ENCODE measurements at places on chromosomes 3 and 15.
A peak's percentile ranks its signal among the peaks of the same experiment; 100 is the strongest.

GRCh38 chr3:42133500-42134298 lies 42.5 kb downstream of the TRAK1 start:
- no peak for DNase-seq

DNA sequence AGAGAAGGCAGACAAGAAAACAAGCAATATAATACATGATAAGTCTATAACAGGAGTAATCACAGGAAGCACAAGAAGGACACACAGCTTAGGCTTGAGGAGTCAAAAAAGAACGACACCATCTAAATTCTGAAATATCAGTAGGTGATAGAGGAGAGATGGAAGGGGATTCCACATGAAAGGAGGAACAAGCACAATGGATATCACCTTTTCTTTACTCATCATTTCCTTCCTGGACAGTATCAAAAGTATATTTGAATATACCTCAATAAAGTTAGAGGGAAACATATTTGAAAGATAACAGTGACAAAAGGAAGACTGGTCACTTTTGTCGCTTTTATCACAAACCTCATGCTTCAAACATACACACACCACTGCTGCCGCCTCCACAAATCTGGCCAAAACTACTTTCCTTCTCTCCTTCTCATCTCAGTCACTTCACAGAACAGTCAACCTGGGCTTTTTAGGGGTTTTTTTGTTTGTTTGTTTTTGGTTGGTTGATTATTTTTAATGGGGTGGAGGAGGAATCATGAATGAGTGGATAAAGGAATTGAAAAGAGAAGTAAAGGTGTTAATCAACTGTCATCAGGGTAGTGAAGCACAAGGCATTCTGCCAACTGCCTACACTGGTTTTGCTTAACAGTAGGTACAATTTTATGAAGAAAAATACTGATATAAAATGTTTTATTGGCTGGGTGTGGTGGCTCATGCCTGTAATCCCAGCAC lies 18.5 kb downstream of the DENND4A start:
- no peak for DNase-seq

GRCh38 chr3:67853520-67853919 lies 199.1 kb upstream of the SUCLG2 start:
- DNase-seq: no peak

GRCh38 chr3:27449530-27450150 lies 34.5 kb downstream of the SLC4A7 start:
- no peak for DNase-seq

GRCh38 chr15:76664895-76665294 lies 240.2 kb downstream of the SCAPER start:
- DNase-seq: no peak

DNA sequence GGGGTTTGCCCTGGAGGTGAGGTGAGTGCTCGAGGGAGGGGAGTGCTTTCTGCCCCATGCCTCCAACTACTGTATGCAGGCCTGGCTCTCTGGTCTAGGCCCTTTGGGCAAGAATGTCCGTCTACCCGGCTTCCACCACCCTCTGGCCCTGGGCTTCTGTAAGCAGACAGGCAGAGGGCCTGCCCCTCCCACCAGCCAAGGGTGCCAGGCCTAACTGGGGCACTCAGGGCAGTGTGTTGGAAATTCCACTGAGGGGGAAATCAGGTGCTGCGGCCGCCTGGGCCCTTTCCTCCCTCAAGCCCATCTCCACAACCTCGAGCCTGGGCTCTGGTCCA lies 9.4 kb downstream of the DLL4 start:
- DNase-seq: no peak

GRCh38 chr15:68464448-68465090 lies 32.6 kb upstream of the ITGA11 start:
- DNase-seq: no peak

GRCh38 chr3:161132391-161132790 lies 27.2 kb upstream of the B3GALNT1 start:
- no peak for DNase-seq

- no peak for DNase-seq
Measured at GRCh38 chr3:69058180-69058946, 6.2 kb upstream of the TMF1 start.

- no peak for DNase-seq
Measured at GRCh38 chr3:30331519-30331918, 274.9 kb upstream of the TGFBR2 start.

DNA sequence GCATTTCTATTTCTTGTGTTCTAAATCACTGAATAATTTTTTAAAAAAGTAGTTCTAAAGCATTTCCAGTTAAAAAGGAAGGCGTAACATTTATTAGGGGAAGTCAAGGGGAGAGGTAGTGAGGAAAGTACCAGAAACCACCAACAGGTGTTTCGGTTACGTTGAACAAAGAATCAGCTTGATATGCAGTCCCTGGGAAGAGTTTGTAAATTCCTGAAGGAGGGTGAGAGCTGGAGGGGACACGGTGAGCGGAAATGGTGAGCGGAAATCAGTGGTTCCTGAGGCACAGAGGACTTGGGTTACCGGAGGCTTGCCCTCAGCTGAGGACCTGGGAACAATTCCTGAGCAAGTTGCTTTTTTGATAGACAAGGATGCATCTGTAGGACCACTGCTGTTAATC lies 17.8 kb downstream of the MAP2K1 start:
- DNase-seq: no peak

- no peak for DNase-seq
Measured at GRCh38 chr3:67610458-67610857, 44.0 kb downstream of the SUCLG2 start.

- DNase-seq: no peak
Measured at GRCh38 chr3:55654123-55654760, 167.1 kb upstream of the WNT5A start.

DNA sequence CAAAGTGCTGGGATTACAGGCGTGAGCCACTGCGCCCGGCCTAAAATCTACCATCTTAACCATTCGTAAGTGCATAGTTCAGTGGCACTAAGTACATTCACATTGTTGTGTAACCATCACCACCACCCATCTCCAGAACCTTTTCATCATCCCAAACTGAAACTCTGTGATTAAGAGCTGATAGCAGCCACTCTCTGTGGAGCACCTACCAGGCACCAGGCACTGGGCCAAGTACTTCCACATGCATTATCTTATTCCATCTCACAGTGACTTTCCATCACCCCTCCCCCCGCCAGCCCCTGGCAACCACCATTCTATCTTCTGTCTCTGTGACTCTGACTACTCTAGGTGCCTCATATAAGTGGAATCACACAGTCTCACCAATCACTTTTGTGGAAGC lies 2.3 kb upstream of the INSYN1 start:
- no peak for DNase-seq

DNA sequence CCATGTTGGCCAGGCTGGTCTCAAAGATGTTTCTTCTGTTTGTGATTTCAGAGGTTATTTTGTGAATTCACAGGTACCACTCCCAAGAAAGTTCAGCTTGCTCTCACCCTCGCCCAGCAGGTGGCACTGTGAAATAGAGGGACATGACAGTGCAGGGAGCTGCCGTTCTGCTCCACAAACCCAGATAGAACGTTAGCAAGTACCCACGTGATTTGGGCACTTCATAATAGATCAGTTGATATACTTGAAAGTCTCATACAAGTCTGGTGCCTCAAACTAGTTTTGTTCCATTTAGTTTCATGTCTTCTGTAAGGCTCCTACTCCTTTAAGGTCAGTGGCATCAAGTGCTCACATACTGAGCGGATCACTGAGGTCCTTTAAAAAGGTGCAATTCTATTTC lies 45.5 kb downstream of the FILIP1L start:
- peak; percentile 54 for DNase-seq

- no peak for DNase-seq
Measured at GRCh38 chr3:163971861-163972260, 1106.4 kb downstream of the SI start.

- no peak for DNase-seq
Measured at GRCh38 chr15:98875309-98875708, 132.3 kb downstream of the PGPEP1L start.

- DNase-seq: no peak
Measured at GRCh38 chr3:100023150-100023549, 91.2 kb downstream of the FILIP1L start.

- no peak for DNase-seq
Measured at GRCh38 chr3:188394623-188395022, 240.7 kb downstream of the LPP start.

DNA sequence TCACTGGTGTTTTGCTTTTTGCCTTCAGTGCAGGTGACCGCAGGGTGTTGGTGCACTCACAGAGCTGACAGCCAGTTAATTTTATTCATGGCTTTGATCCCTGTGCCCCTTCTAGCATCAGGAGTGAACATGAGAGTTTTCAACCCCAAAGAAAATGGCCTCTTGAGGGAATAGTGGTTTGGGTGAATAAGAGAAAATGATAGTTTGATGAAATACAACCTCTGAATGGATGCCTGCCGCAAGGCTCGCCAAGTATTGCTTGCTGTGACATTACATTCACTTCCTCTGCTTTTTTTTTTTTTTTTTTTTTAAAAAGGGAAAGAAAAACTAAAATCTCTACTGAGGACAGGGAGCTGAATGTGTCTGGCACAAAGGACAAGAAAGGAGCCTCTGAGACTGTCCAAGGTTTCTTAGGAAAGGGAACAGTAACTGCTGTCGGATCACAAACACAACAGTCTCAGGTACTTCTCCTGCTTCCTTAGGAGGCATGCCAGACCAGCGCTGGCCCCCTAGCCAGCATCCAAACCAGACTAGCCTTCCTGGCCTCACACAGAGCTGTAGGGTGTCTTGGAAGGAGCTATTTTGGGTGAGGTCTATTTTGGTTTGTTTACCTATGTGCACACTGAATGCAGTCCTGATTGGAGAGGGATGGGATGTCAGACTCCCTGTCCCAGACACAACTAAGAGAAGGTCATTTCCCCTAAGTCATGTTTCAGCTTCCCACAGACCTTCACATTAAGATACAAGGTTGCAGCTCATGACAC lies 29.0 kb downstream of the CCDC80 start:
- no peak for DNase-seq

GRCh38 chr3:3628676-3629328 lies 170.4 kb upstream of the LRRN1 start:
- DNase-seq: no peak

GRCh38 chr3:123036352-123037014 lies 8.9 kb upstream of the SEMA5B start:
- DNase-seq: no peak

GRCh38 chr3:17573396-17573795 lies 169.0 kb downstream of the TBC1D5 start:
- DNase-seq: no peak
